Activated CD4-positive, alpha-beta T cell treated with anti-CD3 and anti-CD28 coated beads, Interleukin-2, amount 50 U/mL, for 4 hours (primary cell): ENCODE measurements at places on chromosomes 12 and 14.
A peak's percentile ranks its signal among the peaks of the same experiment; 100 is the strongest.

- DNase-seq, result no peak
These were observed 36.8 kb upstream of the CNTN1 start for GRCh38 chr12:40655451-40655850.

- DNase-seq, result peak; percentile 49
These were observed 782.5 kb downstream of the TMEM121 start for GRCh38 chr14:106308839-106309389.

- DNase-seq, result peak; percentile 32
These were observed 10.4 kb downstream of the BEST3 start for GRCh38 chr12:69688471-69689427.

- DNase-seq, result no peak
These were observed 6.2 kb downstream of the CRADD start for GRCh38 chr12:93683410-93683809.

GRCh38 chr14:87113286-87113685 lies 879.7 kb downstream of the GALC start:
- DNase-seq, result no peak

DNA sequence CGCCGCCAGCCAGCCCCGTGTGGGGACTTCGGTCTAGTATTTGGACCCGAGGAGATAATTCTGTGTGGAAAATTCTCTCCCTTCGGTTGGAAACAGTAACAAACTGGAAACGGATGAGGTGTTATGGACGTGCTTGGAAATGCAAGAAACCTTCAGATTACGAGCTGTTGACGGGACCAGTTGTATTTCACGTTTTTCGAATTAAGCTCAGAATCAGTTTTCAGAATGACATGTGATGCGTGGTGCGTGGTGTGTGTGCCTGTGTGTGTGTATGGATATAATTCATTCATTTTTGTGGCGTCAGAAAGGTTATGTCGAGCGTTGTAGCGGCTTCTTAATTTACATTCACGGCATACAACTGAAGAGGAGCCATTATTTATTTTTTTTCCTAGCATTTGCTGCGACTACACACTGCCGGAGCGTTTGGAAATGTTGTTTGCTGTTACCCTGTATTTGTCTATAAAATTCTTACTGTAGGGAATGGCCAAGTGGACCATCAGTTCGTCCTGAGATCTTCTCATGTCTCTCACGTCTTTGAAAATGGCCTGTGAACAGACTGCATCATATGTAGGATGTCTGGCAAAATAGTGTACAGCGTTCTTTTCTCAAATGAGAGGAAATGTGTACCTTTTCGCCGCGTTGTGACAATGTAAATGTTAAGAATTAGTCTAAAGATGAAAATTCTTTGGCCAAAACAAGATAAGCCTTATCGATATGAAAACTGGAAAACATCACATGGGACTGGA lies 1.3 kb downstream of the TRAF3 start:
- DNase-seq, result peak; percentile 15

- DNase-seq, result no peak
These were observed 157.9 kb downstream of the STXBP6 start for GRCh38 chr14:24891987-24892496.

DNA sequence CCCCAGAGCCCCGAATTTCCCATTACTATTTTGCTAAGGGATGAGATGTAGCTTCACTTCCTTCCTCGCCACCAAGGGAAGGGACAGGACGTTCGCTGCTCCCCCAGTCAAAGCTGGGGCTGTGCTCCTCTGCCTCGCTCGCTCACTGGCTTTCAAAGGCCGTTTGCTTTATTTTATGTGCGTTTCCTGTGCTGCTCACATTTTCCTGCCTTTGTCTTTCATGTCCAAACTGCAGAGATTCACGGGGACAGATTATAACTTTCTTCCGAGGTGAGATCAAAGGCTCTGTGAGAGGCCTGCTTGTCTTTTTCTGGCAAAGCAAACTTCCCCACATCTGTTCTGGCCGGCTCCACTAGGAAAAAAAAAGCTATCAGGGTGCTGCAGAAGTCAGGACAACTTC lies 76.0 kb upstream of the FZD10 start:
- DNase-seq, result no peak

GRCh38 chr14:103401223-103402214 lies 16.3 kb downstream of the MARK3 start:
- no peak for DNase-seq

DNA sequence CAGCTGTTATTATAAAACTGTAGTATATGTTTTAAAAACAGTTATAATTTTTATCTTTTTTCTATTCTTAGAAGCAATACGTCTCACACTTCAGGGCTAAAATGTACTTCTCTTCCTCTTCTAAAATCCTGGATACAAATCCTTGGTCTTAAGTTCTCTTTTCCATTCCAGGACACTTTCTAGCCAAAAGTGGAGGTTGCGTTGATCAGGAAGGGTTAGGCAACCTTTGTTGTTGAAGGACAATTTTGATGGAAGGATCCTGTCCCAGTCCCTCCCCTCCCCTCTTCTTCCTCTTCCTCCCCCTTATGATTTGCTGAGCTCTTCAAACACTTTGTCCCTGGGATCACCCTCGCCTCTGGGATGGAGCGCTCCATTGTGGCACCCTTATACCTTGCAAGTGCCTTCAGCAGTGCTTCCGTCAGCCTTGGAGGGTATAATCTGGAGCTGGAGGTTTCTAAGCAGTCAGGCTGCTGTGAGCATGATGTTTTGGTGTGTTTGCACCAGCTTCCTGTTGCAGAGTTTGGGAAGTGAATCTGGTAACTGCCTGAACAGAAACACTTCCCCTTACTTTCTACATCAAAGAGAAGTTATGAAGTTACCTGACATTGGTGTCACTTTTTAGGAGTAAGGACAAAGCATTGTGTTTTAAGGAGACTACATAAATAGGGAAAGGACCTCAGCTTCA lies 87.4 kb upstream of the SLC38A2 start:
- DNase-seq, result no peak

- no peak for DNase-seq
These were observed 8.8 kb upstream of the AMHR2 start for GRCh38 chr12:53414756-53415417.

GRCh38 chr12:26185532-26186320 lies 9.6 kb upstream of the SSPN start:
- DNase-seq, result no peak

DNA sequence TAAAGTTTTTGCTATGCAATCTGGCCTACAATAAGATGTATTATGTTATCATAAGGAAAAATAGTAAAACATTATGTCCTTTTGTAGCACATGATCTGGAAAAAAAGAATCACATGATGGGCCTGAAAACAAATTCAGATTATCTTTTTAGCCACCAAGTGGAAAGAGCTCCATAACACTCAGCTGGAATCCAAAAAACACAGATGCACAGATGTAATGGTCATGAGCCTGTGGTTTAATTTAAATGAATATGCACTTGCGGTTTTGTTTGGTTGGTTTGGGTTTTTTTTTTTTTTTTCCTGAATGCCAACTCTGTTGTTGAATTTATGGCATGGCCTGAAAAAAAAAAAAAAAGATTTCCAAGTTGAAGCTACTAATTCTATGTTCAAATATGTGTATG lies 4.1 kb downstream of the KCNC2 start:
- DNase-seq, result no peak

DNA sequence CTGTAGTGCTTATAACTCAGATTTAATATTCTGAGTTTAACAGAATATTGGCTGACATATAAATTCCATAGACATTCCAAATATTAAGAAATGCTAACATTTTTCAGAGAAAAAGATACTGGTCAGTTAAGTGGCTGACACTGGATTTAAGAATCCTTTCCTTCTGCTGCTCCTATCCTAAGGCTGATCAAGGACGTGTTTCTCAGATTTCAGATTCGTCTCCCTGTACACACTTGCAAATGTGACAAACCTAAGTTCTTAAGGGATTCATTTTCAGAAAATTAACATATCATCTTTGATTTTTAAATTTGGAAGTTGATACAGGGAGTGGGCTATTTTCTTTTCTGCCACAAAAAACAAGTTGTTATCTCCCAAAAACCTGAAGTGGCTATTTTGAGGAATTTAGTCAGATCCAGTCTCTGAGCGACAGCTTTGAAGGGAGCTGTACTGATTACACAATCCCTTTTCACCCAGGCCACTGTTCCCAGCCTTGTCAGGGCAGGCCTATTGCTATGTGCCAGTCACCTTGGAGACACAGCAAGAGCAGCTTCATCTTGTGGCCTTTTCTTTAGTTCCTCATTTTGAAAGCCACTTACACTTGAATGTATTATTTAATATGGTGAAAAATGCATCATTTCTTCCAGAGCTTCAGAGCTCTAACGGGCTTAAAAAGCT lies 370.6 kb downstream of the KCNH5 start:
- no peak for DNase-seq

GRCh38 chr12:91786499-91787272 lies 359.0 kb downstream of the BTG1 start:
- DNase-seq, result no peak

GRCh38 chr12:57620936-57621496 lies 9.8 kb downstream of the ARHGEF25 start:
- no peak for DNase-seq

GRCh38 chr14:39841088-39841487 lies 408.9 kb upstream of the FBXO33 start:
- no peak for DNase-seq

GRCh38 chr12:94172973-94173372 lies 24.6 kb downstream of the PLXNC1 start:
- DNase-seq, result no peak

- peak; percentile 38 for DNase-seq
These were observed 426.5 kb upstream of the OR4E1 start for GRCh38 chr14:22099942-22100763.

DNA sequence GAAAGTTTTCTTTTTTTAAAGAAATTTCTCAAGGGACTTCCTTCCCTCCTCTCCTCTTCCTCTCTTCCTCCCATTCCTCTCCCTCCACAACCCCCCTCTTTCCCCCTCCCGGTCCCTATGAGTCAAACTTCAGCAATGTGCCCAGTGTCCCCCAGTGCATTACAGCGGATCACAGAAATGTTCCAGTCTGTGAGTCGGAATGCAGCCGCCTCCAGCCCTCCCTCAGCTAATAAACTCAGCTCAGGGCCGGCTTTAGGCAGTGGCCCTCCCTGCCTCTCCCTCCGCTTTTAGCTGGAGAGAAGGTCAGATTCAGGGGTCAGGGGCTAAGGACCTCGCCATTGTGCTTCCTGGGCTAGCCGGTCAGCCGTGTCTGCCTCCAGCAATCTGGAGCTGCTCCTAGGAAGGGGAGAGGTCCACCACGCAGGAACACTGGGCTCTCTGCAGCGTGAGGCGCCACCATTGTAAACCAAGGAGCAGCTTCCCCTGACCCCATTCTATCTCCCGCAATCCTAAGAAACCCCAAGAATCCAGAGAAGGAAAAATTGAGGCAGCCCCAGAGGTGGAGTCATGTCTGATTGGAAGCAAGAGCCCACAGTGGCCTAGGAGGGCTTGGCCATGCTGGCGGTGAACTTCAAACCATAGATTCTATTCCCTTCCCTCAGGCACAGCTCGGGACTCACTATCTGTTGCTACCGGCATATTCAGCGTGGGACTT lies 1.1 kb upstream of the HDAC7 start:
- no peak for DNase-seq

DNA sequence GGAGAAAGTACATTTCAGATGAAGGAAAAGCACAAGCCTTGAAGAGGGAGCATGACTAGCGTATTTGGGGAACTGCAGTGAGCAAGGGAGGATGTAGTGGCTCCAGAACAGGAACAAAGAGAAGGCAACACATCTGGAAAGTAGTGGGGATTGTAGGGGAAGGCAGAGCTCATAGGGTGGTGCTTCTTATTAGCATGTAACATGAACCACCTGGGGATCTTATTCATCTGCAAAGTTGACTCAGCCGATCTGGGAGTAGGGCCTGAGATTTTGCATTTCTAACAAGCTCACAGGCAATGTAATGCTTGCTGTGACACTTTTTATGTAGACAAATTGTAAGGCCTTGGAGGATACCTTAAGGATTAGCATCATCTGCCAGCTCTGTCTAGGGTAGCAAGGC lies 447.3 kb downstream of the NELL2 start:
- no peak for DNase-seq

DNA sequence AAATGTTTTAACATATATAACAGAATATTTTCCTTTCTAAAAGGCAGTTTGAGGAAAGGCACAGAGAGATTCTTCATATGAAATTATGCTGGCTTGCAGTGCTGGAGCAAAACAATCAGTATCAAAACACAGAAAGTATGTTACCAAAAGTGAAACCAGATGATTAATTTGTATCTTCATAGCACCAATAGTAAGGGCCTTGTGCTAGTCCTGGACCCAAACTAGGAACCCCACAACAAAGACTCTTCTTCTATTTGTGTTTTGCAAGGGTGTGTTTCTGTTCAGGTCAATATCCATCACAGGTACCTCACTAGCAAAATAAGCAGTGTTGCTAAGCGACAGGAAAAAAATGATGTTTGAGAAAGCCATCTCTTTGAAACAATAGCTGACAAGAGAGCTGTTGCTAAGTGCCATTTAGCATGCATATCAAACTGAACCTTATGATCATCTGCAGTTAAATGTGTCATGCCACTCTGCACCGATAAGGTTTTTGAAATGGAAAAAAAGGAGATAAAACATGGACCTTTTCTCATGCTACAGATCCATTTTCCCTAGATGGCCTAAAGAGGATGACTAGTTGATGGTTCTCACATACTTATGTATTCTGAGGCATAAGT lies 196.2 kb upstream of the ALG10 start:
- no peak for DNase-seq

- no peak for DNase-seq
These were observed 1.6 kb upstream of the C1R start for GRCh38 chr12:7093892-7094291.

DNA sequence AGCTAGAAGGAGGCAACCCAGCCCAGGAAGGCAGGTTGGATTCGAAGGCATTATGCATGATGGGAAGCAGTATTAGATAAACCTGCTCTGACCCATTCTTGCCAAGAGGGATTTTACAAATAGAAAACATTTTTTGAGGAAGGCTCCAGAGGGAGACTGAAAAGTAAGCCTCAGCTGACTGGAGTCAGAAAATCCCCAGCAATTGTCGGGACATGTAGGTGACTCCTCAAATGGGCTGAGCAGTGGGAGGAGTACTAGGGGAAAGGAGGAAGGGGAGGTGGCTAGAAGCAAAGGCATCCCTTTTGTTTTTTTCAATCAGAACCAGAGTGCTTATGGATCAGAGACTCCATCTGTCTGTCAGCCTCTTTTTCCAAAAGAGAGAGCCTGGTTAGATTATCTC lies 138.1 kb upstream of the NTF3 start:
- no peak for DNase-seq

DNA sequence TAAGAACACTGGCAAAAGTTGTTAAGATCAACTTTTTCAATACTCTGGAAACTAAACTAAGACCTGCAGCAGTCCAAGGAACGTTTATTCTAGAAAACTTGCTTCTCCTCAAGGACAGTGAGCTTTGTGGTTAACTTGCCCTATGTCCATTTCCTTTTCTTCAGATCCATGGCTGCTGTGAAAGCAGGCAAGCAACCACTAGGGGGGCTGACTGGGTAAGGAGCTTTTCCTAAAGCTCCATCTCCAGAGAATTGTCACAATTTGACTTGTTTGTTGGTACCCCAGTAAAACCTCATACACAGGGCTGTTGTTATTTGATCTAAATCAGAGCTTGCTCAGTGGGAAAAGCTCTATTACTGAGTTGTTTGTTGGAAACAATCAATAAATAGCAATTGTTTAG lies 10.1 kb upstream of the RPL10L start:
- no peak for DNase-seq
